LoVo (cell line): ENCODE measurements at places on chromosomes 2 and 18.
A peak's percentile ranks its signal among the peaks of the same experiment; 100 is the strongest.

GRCh38 chr2:145110668-145111356 is 590.9 kb upstream of the ZEB2 start:
- DNase-seq: no peak

DNA sequence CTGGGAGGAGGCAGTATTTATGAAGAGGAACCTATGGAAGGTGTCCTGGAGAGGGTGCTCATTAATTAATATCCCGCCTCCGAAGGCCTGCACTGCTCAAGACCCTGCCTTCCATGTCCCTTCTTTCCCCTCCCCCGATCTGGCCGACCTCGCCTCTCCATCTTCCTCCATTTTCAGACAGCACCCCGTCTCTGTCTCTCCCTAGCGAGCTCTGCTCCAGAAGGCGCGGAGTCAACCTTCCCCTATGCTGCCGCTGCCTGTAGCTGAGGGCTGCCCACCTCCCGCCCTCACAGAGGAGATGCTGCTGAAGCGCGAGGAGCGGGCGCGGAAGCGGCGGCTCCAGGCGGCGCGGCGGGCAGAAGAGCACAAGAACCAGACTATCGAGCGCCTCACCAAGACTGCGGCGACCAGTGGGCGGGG is 1.1 kb upstream of the WBP1 start:
- no peak for DNase-seq

DNA sequence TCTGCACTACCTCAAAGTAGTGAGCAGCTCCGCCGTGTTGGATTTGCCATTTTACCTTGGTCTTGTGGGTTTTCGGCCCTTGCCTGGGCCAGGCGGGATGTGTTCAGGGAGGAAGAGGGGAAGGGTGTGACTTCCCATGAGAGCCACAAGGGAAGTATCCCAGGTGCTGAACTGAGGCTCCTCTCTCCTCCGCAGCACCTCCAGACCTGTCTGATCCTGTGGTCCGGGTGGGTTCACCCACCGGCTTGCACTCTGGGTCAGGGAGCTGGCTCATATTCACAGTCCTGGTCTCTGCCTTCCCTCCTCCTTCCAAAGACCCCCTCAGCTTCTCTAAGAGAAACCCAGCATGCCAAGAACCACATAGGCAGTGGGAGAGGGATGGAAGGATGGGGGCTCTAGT is 235.8 kb downstream of the SEPTIN10 start:
- DNase-seq: no peak

DNA sequence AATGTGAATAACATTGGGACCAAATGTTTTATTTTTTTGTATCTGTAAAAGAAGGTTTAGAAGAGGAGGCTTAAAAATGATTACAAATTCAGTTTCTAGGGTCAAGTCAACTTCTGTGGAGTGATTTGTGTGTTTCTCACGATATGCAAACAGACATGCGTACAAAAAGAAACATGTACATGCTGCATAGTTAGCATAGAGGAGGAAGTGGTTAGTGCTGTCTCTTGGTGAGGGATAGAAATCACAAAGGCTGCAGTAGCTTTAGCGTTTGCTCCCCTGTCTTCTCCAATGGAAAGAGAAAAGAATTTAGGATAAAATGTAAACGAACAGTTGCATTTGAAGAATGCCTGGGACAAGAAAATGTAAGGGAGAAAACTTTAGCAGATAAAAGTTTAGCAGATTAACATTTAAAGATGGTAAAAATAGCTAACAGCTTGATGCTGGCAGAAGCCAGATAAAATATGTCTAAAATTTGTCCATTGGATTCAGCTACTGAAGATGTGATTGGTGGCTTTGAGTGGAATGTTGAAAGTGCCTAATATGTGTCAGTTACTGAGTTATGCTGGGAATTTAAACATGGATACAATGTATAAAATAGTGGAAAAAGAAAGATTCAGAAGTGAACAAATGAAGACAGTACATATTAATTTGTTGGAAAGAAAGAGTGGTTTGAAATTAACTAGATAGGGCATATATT is 44.9 kb downstream of the MALT1 start:
- DNase-seq: no peak

- no peak for DNase-seq
Observed at GRCh38 chr2:236169741-236170589, 1.8 kb upstream of the GBX2 start.

GRCh38 chr2:417006-417405 is 129.1 kb upstream of the ALKAL2 start:
- DNase-seq: no peak

DNA sequence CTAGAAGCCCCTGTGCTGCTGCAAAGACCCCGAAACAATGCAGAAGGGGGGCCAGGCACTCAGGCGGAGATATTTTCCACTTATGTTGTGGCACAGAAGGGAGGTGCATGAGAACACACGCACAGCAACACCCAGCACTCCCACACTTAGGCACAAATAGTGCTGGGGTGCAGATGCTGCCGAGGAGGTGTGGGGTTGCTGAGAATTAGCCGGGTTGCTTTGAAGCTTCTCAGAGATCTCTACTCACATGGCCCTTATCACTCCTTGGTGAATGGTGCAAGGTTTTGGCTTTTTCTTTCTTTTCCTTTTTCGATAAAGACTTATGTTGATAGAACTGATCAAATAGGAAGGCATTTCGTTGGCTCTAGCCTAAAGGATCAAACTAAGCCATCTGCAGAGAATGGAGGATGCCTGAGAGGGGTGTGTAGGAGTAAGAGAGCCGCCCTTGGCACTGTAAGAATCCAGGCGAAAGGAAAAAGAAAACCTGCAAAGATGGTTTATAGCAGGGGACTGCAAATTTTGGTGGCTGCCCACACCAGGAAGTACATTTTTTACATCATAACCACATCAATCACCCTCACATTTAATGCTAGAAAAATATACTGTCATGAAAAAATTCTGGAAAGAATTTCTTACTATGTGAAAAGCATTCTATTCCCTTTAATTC is 27.9 kb upstream of the FHL2 start:
- peak; percentile 18 for DNase-seq

DNA sequence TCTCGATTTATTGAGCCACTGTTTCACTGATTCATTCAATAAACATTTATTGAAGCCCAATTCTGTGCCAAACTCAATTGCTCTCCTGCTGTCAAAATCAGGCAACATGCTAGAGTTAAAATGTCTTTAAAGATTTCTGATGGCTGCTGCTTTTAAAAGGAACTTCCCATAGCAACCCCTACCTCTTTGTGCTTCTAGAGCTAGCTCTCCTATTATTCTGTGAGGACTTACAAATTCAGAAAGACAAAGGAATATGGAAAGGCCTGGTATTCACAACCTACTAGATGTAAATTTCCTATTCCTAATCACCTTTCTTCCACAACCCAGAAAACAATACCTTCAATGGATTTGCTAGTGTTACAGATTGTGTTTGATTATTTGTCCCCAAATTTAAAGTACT is 395.5 kb downstream of the NRXN1 start:
- DNase-seq: no peak

DNA sequence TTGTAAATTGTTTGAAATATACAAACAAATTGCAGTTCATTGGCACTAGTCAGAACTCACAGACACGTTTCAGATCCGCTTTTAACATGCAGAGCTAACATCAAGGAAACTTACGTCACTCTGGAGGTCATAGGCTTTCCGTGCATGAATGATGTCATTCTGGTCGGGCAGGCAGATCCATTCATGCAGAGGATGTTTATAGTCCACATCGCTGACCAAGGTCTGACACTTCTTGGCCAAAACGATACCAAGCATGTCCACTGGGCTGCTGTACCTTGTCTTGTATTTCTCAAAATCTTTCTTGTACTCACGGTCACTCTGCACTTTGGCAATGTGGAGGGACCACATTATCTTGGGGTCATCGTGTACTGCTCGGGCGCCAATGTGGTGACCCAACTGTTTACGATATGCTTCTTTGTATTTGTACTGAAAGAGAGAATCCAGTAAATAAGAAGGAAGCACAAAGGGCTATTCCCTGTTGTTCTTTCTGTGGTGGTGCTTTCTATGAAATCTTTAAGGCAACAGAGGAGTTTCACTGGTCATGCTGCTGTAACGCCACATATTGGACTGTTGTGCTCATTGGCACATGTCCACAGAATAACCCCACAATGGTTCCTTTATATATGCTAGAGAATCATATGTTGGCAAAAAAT is 114.8 kb downstream of the NEB start:
- DNase-seq: no peak

GRCh38 chr2:8018956-8019355 is 662.9 kb upstream of the ID2 start:
- no peak for DNase-seq

DNA sequence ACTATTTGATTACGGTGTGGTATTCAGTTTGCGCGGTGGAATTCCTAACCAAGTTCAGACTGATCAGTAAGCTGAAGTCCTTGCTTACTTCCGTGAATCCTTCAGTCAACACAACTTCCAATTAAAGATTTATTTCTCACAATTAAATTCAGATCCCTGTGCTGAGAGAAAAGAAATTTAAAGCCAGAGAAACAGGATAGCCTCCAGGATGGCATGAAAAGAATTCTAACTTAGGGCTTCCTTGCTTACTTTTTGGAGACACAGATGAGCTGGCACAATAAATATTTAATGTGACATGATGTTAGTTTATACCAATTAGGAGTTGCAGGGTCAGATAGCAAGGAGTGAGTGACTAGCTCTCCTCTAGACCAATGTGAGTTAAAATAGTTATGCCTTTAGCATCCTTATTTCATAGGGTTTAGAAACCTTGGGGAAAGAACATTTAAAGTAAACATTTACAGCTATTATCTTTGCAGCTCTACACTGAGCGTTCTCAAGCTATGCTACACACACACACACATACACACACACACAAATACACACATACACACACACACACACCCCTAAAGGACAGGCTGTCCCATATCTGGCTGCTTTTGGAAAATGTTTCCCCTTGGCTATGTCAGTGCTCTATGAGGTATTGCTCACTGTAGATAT is 151.0 kb downstream of the TRIB2 start:
- no peak for DNase-seq

DNA sequence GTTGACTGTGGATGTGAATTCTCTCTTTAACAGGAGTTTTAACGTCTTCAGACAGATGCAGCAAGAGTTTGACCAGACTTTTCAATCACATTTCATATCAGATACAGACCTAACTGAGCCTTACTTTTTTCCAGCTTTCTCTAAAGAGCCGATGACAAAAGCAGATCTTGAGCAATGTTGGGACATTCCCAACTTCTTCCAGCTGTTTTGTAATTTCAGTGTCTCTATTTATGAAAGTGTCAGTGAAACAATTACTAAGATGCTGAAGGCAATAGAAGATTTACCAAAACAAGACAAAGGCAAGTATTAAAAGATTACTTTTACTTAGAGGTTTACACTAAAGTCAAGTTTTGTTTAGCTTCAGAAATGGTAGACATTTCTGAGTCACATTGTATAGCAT is 30.2 kb upstream of the TYMS start:
- no peak for DNase-seq

GRCh38 chr2:239324456-239324855 is 76.4 kb downstream of the HDAC4 start:
- DNase-seq: no peak

DNA sequence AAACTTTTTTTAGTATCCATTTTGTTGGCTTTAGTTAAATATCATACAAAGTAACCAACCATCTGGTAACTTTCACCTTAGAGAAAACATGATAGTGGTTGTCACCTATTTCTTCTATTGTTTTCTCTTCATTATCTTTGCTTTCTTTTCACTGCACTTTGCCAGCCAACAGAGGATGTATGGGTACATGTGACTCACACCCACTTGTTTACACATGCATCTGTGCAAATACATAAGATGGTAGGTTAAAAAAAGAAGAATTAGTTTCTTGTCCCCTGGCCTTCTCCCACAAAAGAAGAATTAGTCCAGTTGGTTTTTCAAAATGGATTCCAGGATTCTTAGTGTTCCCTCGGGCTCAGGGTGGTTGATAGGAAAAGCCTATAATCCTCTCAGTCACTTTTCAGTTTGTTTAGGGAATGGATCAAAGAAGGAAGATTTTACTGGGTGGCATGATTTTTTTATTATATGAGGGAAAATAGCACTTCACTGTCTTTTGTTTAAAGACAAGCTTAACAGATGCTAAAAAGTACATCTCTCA is 46.6 kb downstream of the CDK15 start:
- DNase-seq: no peak

GRCh38 chr2:179856205-179856604 is 5.2 kb downstream of the ZNF385B start:
- DNase-seq: no peak

- DNase-seq: no peak
Observed at GRCh38 chr2:227765788-227766372, 20.2 kb downstream of the SCYGR8 start.

GRCh38 chr2:86383844-86384243 is 46.4 kb upstream of the REEP1 start:
- DNase-seq: no peak
